Upper lobe of right lung (tissue), 1 donor: ENCODE measurements at places on chromosomes 1 and 21. TPM values are rescaled to one million over a fixed set of nuclear protein-coding genes. Genes with fewer than 3 reads are reported as not detected.

GRCh38 chr1:111857194-111857651, 101.5 kb downstream of the DDX20 start:
- DNase-seq: no peak

DRAXIN gene
- total RNA-seq: 0.09 TPM

DNA sequence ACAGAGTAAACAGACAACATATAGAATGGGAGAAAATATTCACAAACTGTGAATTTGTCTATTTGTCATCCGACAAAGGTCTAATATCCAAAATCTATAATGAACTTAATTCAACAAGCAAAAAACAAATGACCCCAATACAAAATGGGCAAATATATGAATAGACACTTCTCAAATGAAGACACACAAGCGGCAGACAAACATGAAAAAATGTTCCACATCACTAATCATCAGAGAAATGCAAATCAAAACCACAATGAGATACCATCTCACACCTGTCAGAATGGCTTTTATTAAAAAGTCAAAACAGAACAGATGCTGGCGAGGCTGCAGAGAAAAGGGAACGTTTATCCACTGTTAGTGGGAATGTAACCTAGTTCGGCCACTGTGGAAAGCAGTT, 72.7 kb downstream of the SMYD3 start:
- DNase-seq: no peak

GRCh38 chr1:228876187-228876586, 140.9 kb downstream of the RHOU start:
- no peak for DNase-seq
